NCI-H1694 treated with DMSO at 0.1 percent for 48 hours (cell line): ENCODE measurements at places on chromosomes 1 and 21.

DNA sequence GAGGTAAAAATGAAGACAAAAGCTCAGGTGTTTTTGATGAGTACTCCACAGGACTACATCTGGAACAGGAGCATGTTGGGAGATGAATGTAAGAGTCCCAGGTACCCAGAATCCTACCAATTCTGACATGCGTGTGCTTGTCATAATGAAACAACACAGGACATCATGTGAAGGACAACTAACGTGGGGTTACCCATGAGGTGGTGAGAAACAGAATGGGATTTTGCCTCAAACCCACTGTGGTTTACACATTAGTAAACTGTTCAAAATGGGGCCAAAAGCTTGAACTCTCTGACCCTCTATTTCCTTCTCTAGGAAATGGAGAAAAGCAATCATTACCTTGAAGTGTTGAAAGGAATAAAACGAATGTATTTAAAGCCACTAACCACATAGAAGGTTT lies 266.2 kb downstream of the RGS7 start:
- no peak for DNase-seq

DNA sequence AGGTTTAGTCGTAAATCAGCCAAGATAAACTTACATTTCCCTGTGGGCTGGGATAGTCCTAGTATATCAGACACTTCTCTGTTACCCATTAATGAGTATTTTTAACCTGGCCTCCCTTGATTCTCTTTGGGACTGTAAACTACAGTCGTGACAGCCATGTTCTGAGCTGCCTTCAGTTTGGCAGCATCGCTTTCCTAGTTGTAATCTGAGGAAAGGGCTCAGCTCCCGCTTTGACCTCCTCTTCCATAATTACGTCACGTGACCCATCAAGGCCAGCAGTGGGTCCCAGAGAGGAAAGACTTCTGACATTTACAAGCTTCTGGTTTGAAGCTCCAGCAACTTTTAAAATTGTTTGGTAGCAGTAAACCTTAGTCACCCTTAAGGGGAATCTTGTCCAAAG lies 34.6 kb upstream of the MTR start:
- no peak for DNase-seq

- no peak for DNase-seq
These were observed 454.5 kb downstream of the SMYD3 start for GRCh38 chr1:246052603-246053002.

DNA sequence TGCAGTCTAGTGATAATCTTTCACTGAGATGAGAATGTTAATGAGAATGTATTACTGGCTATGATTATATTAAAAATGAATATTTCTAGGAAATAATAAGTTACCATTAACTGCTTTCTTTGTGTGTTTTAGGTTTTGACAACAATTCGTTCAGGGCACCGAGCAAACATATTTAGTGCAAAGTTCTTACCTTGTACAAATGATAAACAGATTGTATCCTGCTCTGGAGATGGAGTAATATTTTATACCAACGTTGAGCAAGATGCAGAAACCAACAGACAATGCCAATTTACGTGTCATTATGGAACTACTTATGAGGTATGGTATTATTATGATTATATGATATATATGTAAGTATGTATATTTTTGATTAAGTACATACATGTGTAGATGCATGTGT lies 37.8 kb upstream of the MPC2 start:
- no peak for DNase-seq

- DNase-seq: no peak
These were observed 133.9 kb upstream of the NFIA start for GRCh38 chr1:60948486-60948885.
